SW 1271 (cell line): ENCODE measurements at places on chromosomes 12 and 14.

- DNase-seq, result no peak
Measured at GRCh38 chr12:81991868-81992267, 232.7 kb upstream of the PPFIA2 start.

- no peak for DNase-seq
Measured at GRCh38 chr12:119512772-119513497, 80.6 kb upstream of the TMEM233 start.

DNA sequence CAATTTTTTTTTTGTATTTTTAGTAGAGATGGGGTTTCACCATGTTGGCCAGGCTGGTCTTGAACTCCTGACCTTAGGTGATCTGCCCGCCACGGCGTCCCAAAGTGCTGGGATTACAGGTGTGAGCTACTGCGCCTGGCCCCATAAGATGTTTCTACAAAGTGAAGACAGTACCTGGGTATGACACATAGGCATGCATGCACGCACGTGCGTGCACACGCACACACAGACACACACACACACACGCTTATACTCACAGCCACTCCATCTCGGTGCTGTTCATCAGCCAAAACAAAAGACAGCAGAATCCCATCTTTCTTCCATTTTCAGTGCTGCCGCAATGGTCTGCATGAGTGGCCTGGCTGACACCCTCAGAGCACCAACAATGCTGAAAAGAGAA lies 63.9 kb downstream of the VCPKMT start:
- DNase-seq, result no peak

DNA sequence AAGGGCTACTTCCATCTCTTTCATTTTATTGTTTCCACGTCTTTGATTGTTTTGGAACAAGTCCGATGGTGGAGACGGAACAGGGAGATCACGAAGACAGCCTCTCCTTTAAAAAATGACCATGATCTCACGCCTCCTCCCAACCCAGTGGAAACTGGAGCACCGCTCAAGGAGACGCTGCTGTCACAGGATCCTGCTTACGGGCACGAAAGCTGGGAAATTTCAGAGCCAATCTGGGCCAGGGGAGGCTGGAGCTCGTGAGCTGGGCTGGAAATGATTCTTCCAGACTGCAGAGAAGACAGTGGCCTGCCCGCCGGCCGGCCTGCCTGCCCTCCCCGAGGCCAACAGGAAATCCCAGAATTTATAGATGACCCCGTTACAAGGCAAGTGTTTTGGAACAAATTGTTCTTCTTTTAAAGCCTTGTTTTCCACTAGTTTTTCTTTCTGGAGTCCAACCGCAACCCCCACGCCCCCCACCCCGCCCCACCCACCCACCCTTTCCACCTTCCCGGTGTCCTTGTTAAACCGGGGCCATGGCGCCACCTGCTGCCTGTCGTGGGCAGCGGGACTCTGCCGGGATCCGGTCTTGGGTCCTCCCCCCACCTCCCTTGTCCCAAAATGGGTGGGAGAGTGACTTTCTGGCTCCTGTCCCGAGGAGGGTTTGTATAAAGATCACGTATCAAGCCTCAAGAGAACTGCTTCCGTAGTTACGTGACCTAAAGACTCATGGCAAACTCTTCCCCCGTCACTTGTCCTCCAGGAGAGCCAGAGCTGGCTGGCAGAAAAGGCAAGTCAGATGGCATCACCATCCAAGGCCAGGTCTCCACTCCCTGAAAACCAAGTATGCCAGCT lies 40.3 kb downstream of the MAP1LC3B2 start:
- no peak for DNase-seq

DNA sequence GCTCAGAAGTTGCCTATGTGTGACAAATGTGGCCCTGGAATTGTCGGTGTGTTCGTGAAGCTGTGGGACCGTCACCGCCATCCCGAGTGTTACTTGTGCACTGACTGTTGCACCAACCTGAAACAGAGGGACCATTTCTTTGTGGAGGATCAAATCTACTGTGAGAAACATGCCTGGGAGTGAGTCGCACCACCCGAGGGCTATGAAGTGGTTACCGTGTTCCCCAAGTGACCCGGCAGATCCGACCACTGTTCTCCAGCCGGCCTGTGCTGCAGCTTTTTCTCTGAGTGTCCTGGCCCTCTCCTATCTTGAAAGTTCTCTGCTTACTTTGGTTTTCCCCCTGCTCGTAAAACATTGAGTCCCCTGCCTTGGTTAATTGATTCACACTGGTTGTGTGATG lies 65.3 kb downstream of the VCPKMT start:
- DNase-seq, result no peak

- DNase-seq, result no peak
Measured at GRCh38 chr12:27984275-27984674, 11.7 kb upstream of the PTHLH start.

DNA sequence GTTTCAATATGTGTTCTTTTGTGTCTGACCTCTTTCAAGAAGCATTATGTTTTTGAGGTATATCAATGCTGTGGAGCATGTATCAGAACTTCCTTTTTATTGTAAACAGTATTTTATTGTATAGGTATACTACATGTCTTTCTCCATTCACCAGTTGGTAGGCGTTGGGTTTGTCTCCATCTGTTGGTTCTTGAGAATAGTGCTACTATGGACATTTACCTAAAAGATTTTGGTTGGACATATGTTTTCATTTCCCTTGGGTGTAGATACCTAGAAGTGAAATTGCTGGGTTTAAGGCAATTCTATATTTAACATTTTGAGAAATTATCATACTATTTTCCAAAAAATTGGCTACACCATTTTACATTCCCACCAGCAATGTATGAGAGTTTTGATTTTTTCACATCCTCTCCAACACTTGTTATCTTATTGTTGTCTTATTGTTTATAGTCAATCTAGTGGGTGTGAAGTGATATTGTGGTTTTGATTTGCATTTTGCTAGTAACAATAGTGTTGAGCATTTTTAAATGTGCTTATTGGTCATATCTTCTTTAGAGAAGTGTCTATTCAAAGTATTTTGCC lies 409.2 kb downstream of the IPO8 start:
- DNase-seq, result no peak

- DNase-seq, result no peak
Measured at GRCh38 chr12:105402366-105402765, 71.9 kb downstream of the C12orf75 start.

- DNase-seq, result no peak
Measured at GRCh38 chr14:55624913-55625312, 44.9 kb downstream of the KTN1 start.

GRCh38 chr12:115569345-115570068 lies 708.0 kb downstream of the MED13L start:
- DNase-seq, result no peak

DNA sequence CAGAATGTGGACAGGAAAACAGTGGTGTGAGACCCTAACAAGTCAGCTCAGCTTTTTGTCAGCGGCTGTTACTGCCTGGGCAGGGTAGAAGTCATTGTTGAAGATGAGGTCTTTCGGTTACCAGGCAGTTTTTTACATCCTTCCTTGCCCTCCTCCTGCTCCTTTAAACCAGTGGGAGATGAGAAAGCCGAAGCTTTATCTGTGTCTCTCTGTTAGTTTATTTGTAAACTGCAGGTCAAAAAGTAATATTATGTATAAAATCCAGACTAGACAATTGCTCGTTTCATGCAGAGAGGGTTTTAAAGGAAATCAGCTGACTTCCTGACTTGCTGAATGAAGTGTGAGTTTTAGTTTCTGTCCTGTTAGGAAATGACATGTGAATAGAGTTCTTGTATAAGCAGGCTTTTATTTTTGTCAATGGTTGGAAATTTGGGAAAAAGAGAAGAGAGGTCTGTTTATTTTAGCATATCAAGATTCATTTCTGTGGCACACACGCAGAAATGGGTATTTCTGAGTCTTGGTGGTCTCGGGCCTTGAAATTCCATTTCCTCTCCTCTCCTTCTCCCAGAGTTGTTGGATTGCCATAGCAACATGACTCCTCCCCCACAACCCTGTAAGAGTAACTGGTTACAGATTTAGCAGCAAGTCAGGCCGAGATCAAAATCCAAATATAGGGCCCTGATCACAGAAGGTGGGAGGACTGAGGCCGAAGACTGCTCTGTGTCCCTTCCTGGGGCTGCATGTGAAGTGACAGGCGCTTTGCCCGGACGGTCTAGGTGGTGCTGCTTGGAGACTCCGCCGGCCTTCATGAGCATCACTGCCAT lies 60.8 kb downstream of the SAMD4A start:
- no peak for DNase-seq

GRCh38 chr12:70719071-70719470 lies 81.8 kb upstream of the PTPRB start:
- no peak for DNase-seq

DNA sequence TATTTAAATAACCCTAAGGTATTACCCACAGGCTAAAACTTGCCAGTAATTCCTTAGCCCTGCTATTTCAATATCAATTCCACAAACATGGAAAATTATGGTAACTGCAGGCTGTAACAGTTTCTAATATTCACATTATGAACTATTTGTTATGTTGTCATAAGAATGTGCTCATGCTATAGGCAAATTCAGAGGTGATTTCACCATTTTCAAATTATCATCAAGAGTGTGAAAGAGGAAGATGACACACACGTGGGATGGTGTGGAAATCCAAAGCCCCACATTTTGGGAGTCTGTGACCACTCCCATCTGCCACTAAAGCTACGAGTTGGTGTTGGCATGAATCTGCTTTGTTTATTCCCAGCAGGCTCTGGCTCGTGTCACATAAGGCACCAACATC lies 5.9 kb upstream of the MYO1A start:
- no peak for DNase-seq
